ENCODE measurements at places on chromosomes 3 and 15.

DNA sequence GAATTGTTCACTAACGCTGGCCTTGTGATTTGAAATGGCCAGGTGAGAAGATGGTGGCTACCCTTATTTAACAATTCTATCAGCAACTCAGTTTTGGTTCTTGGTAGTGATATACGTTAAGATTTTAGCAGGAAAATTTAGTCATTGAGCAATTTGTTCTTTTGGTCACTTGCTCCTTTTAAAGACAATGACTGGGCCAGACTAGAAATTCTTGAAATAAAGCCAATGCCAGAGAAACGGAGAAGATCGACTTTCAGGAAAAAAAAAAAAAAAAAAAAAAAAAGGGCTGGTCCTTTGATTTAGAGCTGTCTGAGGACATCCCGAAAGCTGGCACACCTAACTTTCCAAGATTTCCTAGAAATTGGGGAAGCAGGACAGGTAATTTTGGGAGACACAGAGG lies 178.5 kb downstream of the FNDC3B start:
- DNase-seq = no peak

GRCh38 chr3:130383424-130383823 lies 38.0 kb downstream of the COL6A5 start:
- DNase-seq = no peak

- peak; percentile 49 for DNase-seq
Measured at GRCh38 chr3:28286595-28286994, 45.2 kb downstream of the CMC1 start.

- no peak for DNase-seq
Measured at GRCh38 chr3:6180171-6180570, 680.7 kb upstream of the GRM7 start.
